Naive thymus-derived CD8-positive, alpha-beta T cell (primary cell): ENCODE measurements at places on chromosomes 5 and 9.

- no peak for DNase-seq
Observed at GRCh38 chr5:104890767-104891166, 1328.2 kb upstream of the NUDT12 start.

DNA sequence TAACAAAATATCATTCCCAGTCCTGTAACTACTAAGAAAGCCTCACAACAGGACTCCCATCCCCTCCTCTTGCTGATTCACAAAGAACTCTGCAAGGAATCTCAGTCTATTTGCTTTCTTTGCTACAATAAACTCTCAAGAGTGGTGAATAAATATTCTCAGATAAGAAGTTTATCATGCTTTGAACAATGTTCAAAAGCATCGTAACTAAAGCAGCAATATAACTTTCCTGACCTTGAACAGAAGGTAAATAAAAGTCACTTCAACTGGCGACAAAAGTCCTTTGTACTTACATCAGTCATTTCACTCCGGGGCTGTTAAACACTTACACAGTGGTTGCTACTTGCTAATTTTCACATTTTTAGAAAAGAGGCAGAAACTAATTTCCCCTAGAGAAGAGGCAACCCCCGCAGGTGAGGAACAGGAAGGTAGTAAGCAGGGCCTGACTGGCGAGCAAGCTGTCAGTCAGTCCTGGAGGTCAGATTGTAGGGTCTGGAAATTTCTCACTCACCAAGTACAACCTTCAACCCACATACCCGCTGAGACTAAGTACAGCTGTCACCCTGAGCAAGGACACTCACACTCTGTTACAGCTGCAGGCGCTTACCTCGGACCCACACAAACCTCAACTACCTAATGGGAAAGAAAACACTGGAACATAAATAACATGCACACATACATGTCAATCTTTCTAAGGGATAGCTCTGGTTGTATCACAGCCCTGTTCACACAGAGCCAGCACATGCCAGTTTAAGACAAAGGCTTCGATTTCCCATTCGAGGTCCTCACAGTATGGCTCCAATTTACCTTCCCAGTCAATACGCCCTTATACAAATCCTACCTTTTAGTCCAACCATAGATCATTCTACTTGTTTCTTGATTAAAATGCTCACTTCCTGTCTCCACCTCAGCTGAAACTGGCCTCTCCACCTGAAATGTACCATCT lies 104.6 kb upstream of the RETREG1 start:
- DNase-seq: no peak

DNA sequence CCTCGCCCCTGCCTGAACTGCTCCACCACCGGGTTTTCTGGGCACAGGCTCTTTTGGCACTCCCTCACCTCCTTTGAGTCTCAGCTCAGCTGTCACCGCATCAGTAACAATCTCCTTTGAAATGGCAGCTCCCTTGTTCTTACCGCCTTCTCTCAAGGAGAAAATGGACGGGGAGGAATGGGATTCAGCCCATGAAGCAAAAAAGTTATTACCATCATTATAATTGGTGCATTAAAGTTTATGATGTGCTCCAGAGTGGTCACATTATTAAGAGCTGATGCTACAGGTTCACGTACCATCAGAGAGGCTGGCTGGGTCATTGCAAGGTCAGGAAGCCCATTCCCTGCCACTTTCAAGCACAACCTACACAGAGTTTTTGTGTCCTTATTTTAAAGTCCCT lies 344.7 kb downstream of the AGTPBP1 start:
- DNase-seq: no peak

DNA sequence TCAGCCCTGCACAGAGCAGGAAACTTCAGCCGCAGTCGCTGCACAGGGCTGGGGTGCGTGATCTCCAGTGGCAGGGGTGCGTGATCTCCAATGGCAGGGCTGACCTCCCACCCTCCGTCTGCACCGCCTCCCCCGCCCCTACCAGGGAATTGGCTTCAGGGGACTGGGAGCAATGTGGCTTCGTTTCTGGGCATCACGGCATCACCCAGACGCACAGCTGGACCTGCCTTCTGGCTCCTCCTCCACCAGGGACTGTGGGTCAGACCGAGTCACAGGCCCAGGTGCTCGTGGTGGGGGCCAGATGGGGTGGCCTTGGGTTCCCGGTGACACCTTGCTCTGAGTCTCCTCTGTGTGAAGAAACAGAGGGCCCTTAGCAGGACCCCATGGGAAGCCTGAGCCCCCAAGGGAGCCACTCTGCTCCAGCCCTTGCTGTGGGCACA lies 51.1 kb downstream of the AHRR start:
- no peak for DNase-seq

DNA sequence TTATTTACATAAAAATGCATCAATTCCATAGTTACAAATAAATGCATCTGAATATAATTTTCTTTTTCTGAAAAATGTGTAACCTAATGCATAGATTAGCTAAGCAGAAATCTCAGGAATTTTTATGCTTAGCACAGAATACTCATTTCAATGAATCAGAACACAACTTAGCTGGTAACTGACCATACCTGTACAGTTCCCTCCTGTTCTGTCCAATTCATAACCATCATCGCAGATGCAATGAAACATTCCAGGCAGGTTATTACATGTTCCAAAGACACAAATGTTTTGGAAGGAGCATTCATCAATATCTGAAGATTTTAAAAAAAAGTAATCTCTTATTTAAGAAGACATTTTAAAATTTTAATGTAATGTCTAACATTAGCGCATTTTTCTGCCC lies 219.4 kb downstream of the FBN2 start:
- no peak for DNase-seq

DNA sequence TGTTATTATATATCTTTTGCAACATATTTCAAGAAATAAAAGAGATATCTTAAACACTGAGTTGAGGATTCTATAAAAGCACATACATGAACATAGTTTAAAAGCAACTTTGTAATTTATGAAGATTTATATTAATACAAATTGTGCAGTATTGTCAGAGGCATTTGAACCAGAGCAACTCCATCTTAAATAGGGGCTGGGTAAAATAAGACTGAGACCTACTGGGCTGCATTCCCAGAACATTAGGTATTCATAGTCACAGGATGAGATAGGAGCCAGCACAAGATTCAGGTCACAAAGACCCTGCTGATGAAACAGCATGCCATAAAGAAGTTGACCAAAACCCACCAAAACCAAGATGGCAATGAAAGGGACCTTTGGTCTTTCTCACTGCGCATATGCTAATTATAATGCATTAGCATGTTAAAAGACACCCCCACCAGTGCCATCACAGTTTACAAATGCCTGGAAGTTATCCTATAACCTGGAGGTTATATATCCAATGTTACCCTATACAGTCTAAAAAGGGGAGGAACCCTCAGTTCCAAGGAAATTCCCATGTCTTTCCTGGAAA lies 320.2 kb downstream of the FAM170A start:
- DNase-seq: no peak

- no peak for DNase-seq
Observed at GRCh38 chr5:177123789-177124485, 9.6 kb upstream of the NSD1 start.

- DNase-seq: no peak
Observed at GRCh38 chr5:32462618-32463017, 18.1 kb upstream of the ZFR start.

DNA sequence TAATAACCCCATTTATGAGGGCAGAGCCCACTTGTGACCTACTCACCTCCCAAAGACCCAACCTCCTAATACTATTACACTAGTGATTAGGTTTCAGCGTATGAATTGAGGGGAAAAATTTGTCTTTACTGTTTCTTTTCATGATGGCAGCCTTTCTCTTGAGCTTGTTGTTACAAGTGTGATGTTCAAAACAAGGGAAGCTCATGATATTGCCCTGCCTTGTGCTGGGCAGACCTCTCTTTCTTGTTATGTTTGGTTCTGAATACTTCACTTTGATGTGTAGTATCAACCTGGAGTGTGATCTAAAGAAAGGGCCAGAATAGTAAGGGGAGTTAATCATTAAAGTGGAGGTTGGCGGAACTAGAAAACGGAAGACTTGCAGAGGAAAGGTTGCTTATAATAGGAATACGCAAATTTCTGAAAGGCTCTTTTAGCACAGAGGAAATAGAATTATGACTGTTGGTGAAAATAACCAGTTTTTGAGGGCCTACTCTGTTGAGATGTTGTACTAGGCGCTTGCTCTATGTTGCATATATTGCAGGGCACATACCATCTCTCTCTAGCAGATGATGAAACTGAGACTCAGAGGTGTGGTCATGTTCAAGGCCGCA lies 68.2 kb downstream of the MELK start:
- no peak for DNase-seq

GRCh38 chr5:40364441-40364840 lies 315.3 kb upstream of the PTGER4 start:
- DNase-seq: no peak

- DNase-seq: no peak
Observed at GRCh38 chr5:37777432-37778130, 62.3 kb downstream of the GDNF start.

DNA sequence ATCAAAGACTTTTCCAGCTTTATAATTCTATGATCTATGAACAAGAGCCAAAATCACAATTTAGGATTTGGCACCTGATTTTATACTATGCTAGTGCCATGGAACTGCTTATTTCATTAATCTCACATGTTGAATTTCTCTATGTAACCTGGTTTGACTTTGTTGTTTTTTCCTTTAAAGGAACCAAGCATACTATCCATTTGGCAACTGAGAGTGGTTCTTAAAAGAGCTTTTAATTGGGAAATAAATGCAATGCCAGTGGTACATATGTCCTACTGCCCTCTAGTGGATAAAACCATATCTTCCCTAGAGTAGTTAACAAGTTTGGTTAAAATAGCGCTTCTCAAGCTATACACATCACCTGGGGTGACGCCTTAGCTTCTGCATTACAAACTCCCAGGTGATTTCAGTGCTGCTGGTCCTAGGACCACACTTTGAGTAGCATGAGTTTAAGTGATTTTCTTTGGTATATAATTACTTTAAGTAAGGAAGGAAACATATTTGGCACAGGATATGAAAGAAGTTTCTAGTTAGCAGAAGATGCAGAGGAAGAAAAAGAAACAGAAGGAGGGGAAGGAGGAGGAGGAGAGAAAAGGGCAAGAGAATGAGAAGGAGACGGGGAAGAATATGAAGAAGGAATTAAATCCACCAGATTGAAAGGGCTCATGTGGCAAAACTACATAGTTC lies 56.8 kb downstream of the FGF10 start:
- no peak for DNase-seq

DNA sequence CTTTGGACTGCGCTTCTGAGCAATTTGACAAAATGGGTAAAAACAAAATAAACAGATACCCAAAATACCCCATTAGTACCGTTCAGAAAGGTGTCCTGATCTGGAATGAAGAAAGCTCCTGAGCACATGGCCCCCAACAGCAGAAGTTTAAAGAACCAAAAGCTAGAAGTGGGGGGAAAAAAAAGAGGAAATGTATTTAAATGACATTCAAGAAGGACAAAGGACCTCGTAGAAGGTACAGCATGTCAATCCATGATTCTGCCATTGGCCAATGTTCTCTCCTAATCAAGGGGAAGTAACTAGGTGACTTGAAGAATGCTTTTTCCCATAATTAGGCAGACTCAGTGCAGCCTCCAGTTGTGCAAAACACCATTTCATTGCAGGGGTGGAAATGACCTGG lies 78.6 kb downstream of the SERINC5 start:
- DNase-seq: no peak

- no peak for DNase-seq
Observed at GRCh38 chr9:99947395-99947794, 40.9 kb downstream of the STX17 start.

- no peak for DNase-seq
Observed at GRCh38 chr5:1033178-1033577, 24.6 kb downstream of the NKD2 start.

DNA sequence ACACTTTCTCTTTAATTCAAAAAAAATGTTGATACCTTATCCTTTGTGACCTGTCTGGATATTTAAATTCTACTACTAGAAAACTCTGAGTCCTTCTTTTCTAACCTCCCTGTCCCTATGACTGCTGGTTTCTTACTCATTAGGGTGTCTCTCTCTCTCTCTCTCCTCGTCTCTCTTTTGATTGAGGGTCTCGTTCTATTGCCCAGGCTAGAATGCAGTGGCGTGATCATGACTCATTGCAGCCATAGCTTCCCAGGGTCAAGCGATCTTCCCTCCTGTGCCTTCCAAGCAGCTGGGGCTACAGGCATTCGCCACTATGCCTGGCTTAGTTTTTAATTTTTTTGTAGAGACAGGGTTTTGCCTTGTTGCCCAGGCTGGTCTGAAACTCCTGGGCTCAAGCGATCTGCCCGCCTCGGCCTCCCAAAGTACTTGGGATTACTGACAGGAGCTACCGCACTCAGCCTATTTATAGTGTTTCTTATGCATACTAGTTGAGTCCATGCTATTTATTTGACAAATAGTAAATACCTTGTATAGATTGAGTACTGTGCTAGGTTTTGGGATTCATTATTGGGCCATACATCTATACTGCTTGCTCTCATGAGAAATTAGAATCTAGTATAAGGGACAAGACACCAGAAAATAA lies 61.9 kb downstream of the NSD1 start:
- DNase-seq: no peak

- no peak for DNase-seq
Observed at GRCh38 chr9:120891884-120892747, 15.1 kb upstream of the PHF19 start.

- no peak for DNase-seq
Observed at GRCh38 chr5:134490255-134490924, 35.1 kb upstream of the JADE2 start.

GRCh38 chr9:108080285-108080684 lies 590.7 kb upstream of the KLF4 start:
- DNase-seq: no peak

- no peak for DNase-seq
Observed at GRCh38 chr5:36530215-36530614, 76.2 kb upstream of the SLC1A3 start.

GRCh38 chr5:117204404-117204803 lies 629.8 kb upstream of the SEMA6A start:
- DNase-seq: no peak

DNA sequence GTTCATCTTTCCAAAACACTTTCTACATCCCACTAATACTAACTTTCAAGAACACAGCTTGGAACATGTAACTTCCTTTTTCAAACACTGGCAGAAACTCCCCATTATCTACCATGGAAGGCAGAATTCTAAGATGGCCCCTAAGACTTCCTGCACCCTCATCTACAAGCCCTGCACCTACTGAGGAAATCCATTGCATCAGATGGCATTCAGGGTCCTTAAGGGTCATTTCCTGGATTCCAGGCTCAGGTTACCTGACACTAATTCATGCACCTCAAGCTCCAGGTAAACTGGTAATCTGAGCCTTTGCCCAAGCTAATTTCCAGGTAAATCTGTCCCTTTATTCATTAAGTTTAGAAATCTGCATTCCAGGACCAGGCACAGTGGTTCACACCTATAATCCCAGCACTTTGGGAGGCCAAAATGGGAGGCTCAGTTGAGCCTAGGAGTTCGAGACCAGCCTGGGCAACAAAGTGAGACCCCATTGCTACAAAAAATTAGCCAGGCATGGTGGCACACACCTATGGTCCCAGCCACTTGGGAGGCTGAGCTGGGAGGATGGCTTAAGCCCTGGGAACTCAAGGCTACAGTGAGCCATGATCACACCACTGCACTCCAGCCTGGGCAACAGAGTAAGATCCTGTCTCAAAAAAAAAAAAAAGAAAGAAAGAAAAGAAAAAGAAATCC lies 91.6 kb downstream of the NFIB start:
- no peak for DNase-seq
